ENCODE measurements at places on chromosomes 12 and 14. TPM values are rescaled to one million over a fixed set of nuclear protein-coding genes. Genes with fewer than 3 reads are reported as not detected.

Gene FAIM2
- not detected for polyA plus RNA-seq

Gene DHH
- polyA plus RNA-seq: not detected

Gene ALX1
- polyA plus RNA-seq: not detected

Gene PLXNC1
- polyA plus RNA-seq: 6.6 TPM

Gene SLCO1B1
- not detected for polyA plus RNA-seq

Gene DDIT3
- polyA plus RNA-seq: 32.2 TPM

Gene SMIM41
- not detected for polyA plus RNA-seq

Gene SIX6
- not detected for polyA plus RNA-seq

Gene RILPL1
- polyA plus RNA-seq: 0.08 TPM

Gene HOXC11
- not detected for polyA plus RNA-seq

Gene LRTM2
- not detected for polyA plus RNA-seq

Gene BDKRB1
- not detected for polyA plus RNA-seq

Gene LMNTD1
- not detected for polyA plus RNA-seq

Gene FIGNL2
- polyA plus RNA-seq: not detected

Gene KCNC2
- polyA plus RNA-seq: not detected

Gene GALNT8
- polyA plus RNA-seq: 0.48 TPM

Gene RGS6
- not detected for polyA plus RNA-seq

Gene ZBTB42
- polyA plus RNA-seq: 1.0 TPM

Gene DPF3
- polyA plus RNA-seq: 6.0 TPM

Gene POTEM
- not detected for polyA plus RNA-seq

Gene LHX5
- polyA plus RNA-seq: not detected

Gene CRACR2A
- polyA plus RNA-seq: 10.1 TPM

Gene ALDH2
- polyA plus RNA-seq: 11.9 TPM

Gene GOLGA3
- 11.5 TPM for polyA plus RNA-seq

Gene SYT10
- not detected for polyA plus RNA-seq

Gene CCDC38
- polyA plus RNA-seq: not detected

Gene CLEC2A
- not detected for polyA plus RNA-seq

Gene SPTB
- polyA plus RNA-seq: 0.06 TPM

Gene SCN8A
- polyA plus RNA-seq: 0.85 TPM

Gene TMPRSS12
- polyA plus RNA-seq: not detected

Gene AMDHD1
- polyA plus RNA-seq: 2.7 TPM

Gene FAM90A1
- not detected for polyA plus RNA-seq

Gene SMCO2
- not detected for polyA plus RNA-seq

Gene SYCP3
- 0.33 TPM for polyA plus RNA-seq

Gene GAPDH
- 1,479 TPM for polyA plus RNA-seq

Gene PRKAG1
- polyA plus RNA-seq: 45.6 TPM

Gene PTGER2
- polyA plus RNA-seq: 2.8 TPM

Gene GLT8D2
- 0.23 TPM for polyA plus RNA-seq

Gene OASL
- 0.78 TPM for polyA plus RNA-seq

Gene WIF1
- polyA plus RNA-seq: not detected

Gene ACSM4
- not detected for polyA plus RNA-seq

Gene CARMIL3
- polyA plus RNA-seq: 0.35 TPM

Measured in IgD-negative memory B cell (primary cell).